Fibroblast of lung (primary cell): ENCODE measurements at places on chromosomes 3 and 15.

DNA sequence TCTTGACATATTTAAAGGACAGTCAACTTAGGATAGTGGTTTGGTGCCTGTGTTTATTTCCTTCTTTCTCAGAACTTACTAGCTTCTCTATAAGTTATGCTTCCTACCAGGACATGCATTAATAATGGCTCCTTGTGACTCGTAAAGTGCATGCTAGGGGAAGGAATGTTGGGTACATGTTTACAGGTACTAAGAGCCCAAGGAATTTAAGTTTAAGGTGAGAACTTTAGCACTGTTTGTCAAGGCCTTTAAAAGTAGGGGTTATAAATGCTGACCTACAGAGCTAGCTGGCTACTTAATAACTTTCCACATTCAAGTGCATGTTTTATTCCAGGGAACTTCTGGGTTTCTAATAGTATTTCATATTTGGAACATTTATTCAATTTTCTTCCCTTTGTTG is at the start of gene TMEM207:
Gene TMEM207 (minus strand): TSS at position 101 of the 400 bp plus-strand sequence. CDS start 92 bp downstream, at position 9.
- no peak for DNase-seq

GRCh38 chr3:161426758-161427157 is 55.4 kb upstream of the SPTSSB start:
- no peak for DNase-seq

DNA sequence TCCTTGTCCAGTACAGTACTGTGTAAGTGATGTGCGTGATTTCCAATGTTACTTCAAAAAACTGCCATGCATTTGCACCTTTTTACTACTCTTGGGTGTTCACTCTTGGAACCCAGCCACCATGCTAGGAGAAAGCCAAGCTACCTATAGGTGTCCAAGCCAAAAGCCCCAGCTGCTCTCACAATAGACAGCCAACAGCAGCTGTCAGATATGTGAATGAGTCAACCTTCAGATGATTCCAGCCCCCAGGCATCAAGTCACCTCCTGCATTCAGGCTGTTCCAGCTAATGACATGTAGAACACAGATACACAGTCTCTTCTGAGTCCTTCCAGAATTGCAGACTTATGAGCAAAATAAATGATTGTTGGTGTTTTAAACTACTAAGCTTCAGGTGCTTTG is 417.7 kb upstream of the TGFBR2 start:
- DNase-seq, result peak; percentile 48

DNA sequence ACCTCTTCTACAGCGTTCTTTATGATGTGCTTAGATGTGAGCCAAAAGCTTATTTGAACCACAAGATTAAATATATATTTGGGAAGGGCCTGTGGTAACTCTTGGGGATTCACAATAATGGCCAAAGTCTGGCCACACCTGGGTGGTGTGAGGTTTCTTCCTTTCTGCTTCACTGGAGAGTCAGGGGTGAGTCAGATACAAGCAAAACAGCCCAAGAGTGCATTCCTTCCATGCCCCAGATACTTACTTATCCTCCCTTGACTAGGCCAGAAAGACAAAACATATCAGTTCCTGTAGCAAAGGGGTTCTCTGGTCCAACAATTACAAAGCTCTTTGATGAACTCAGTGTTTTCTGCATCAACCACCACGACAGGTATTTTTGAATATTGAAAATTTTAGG is 941 bp downstream of the ZBED2 start:
- peak; percentile 17 for DNase-seq

DNA sequence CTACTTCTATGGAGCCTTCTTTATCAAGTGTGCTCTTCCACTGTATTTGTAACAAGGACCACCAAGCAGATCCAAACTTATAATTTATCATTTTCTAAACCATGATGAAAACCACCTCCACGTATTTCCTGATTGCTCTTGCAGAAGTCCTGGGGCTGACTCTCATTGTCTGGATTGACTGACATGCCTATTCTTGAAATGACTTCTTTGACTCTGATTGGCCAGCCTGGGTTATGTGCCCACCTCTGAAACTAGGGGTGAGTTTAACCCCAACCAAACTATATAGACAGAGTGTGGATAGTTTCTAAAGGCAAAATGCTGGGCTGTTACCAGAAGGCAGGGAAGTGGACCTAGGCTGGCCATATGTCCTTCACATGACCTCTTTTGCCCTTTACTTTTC is 12.7 kb downstream of the TMPRSS7 start:
- DNase-seq, result no peak

DNA sequence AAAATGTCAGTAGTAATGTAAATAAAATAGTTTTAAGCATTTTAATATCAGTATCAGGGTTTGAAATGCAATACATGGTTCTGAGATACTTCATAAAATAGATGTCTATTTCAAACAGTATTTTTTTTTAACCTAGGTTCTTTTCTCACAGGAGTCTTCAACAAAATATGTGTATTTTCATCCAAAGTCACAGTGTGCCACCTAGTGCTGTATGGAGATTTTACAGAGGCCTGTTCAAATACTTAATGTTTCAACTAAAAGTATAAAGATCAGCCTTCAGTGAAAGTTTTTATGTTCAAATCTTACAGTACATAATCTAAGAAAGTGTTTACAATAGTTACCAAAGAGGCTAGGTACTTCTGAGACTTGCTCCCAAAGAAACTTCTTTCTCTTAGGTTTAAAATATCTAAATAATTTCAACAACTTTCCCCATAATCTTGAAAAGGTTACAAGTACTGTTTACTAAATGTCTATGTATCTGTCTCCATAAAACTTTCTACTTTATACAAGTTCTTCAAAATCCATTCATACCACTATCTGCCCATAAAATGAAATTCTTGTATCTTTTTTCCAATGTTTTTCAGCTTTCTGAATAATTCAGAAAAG is 38.3 kb downstream of the SCAPER start:
- peak; percentile 29 for DNase-seq

GRCh38 chr15:72033285-72033684 is 84.7 kb downstream of the MYO9A start:
- no peak for DNase-seq

GRCh38 chr3:25151903-25152295 is 276.2 kb upstream of the RARB start:
- no peak for DNase-seq

- DNase-seq, result no peak
These were observed 394.9 kb upstream of the CFAP20DC start for GRCh38 chr3:59444676-59445075.

GRCh38 chr3:104360038-104360437 is 1006.7 kb upstream of the ALCAM start:
- no peak for DNase-seq

- no peak for DNase-seq
These were observed 141.4 kb downstream of the RBPMS2 start for GRCh38 chr15:64634027-64634426.

DNA sequence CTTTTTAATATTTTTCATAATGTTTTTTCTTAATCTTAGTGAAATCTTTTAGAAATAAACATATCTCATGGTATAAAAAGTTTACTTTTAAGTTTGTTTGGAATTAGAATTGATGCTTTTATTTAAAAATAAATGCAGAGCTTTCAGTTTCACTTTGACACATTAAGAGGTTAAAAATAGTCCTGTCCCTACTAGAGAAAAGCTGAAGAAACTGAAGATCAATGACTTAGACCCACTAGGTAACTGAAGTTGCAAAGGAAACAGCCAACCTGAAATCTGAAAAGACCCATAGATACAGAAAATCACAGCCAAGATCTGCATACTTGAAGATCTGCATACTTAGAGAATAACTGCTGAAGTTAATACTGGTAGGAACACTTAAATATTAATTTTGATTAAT is 237.6 kb downstream of the RAP2B start:
- DNase-seq, result peak; percentile 29

DNA sequence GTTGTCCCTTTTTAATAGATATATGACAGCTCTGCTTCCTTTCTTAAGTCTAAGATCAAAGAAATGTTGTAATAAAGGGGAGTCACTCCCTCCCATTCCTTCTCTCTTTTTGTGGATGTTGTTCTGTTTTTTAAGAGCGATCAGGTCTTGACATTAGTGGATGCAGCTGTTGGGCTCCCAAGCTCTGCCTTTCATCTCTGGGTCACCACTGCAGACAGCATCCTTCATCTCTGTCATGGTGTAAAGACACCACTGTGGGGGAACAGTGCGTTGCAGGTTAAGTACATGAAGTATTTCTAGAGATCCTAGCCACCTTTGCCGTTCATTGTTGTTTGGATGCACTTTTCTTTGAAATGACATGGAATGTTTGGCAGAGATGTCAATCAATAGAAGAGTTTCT is 17.7 kb downstream of the FNDC3B start:
- no peak for DNase-seq

- no peak for DNase-seq
These were observed 450.6 kb upstream of the TBL1XR1 start for GRCh38 chr3:177647876-177648275.

DNA sequence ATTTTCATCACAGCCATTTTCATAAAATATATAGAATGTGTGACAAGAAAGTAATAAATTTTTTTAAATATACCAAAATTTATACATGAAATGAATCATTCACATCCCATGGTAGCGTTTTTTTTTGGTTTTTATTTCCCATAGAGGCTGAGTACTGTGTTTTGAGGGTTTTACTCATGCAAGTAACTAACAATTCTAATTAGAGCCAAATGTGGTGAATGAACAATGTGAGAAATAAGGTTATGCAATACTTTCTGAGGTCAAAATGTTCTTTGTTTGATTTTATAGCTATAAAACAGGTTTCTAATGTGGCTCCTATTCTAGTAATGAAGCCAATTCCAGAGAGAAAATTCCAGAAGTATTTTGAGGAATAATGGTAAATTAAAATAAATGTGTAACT is 386.8 kb downstream of the TBC1D5 start:
- DNase-seq, result peak; percentile 16

- no peak for DNase-seq
These were observed 172.0 kb downstream of the XXYLT1 start for GRCh38 chr3:195098741-195099525.

DNA sequence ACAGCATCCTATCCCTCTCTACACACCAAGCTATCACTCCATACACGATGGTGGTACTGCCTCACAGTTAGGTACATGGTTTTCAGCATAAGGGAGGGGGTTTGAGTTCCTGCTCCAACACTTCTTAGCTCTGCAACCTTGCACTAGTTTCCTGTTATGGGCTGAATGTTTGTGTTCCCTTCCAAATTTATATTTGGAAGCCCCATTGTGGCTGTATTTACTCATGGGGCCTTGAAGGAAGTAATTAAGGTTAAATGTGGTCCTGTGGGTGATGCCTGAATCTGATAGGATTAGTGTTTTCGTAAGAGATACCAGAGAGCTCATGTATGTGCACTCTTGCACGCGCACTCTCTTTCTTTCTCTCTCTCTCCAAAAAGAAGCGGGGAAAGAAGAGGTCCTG is 259.4 kb downstream of the RORA start:
- no peak for DNase-seq

DNA sequence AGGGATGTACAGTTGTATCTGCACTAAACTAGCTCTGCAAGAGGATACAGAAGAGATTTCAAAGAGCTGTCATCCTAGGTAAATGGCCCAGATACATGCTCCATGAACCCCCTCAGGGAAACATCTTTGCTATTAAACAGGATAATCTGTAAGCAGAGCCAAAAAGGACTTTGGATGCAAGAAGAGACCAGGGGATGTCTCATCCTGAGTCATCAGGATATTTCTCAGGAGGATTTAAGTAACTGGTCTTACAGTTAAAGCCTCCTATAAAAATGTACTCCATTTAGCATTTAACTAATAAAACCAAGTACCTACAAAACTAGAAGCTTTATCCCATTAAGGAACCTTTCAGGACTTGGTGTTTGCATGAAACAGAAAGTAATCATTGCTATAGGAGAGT is 48.2 kb upstream of the PHLDB2 start:
- DNase-seq, result peak; percentile 91
